Activated T-cell treated with anti-CD3 and anti-CD28 coated beads for 1 hour (primary cell): ENCODE measurements at places on chromosomes 2 and 18.
A peak's percentile ranks its signal among the peaks of the same experiment; 100 is the strongest.

- DNase-seq = no peak
These were observed 28.0 kb downstream of the EMILIN2 start for GRCh38 chr18:2874765-2875164.

- no peak for DNase-seq
These were observed 446.7 kb downstream of the RNF144A start for GRCh38 chr2:7363906-7364305.

GRCh38 chr2:88077080-88077479 is 9.5 kb downstream of the SMYD1 start:
- no peak for DNase-seq

GRCh38 chr2:180356676-180357075 is 349.6 kb upstream of the CWC22 start:
- DNase-seq = no peak

GRCh38 chr18:25350489-25351251 is 1.3 kb downstream of the ZNF521 start:
- no peak for DNase-seq

DNA sequence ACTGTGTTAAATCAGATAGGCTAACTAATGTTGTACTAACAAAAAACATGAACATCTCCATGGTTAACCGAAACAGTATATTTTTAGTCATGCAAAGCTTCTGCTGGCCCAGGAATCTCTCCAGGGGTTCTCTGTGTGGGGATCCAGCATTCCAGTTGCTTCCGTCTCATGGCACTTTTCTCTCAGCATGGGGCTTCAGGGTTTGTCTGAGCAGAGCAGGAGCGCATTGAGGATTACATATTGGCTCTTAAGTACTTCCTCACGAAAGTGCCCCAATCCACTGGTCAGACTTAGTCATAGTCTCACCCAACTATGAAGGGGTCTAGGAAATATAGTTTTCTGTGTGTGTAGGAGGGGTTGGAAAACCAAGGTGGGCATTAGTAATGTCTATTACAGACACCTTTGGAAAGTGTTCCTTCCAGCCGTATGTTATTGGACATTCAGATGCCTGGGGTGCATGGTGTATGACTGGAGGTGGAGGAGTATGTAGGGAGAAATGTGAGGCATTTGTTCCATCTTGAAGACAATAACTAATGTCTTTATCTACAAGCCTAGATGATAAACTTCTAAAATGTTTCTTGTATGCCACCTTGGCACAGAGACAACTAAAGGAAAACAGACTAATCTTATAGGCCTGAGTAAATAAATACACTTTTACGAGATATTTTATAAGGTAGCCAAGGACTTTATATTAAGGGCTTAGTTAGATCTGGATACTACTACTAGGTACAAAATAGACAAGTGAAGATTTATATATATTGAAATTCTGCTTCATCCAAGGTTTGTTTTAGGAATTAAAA is 123.8 kb upstream of the ZEB2 start:
- no peak for DNase-seq

- DNase-seq = no peak
These were observed 1454.4 kb upstream of the CELF4 start for GRCh38 chr18:39019989-39020388.

DNA sequence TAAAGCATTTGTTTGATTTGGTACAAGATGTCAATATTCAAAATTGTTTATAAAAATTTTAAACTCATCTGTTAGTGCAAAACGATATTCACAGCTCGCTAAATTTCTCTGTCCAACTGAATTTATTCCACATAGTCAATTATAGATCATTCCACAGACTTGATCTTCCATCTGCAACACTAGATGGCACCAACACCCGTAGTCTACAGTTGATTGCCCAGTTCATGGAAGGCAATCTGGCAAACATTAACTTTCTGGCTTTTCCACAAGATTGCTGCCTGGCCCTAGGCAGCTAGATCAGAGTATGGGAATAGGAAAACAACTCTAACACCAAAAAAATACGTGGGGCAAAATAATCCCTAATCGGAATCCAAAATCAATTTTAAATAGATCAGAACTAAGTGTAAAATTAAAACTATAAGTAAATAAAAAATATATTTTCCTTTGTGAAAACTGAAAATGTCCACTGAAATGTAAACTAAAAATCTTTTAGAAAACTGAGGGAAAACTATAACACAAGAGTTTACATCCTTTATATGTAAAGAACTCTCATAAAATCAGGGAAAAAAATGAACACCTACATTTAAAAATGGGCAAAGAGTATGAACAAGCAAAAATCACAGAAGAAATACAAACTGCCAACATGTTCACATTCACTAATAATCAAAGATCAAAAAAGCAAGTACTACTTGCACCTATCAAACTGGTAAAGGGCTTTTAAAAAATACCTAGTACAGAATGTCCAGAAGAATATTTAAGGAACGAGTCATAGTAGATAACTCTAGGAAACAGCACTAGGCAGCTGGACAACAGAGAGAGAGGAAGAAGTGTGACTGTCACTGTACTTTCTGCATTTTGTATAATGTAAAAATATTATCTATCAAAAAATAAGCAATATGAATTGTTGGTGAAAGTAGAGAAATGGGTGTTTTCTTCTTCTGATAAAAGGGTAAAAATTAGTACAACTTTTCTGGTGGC is 35.0 kb downstream of the RTN4 start:
- DNase-seq = peak; percentile 9

DNA sequence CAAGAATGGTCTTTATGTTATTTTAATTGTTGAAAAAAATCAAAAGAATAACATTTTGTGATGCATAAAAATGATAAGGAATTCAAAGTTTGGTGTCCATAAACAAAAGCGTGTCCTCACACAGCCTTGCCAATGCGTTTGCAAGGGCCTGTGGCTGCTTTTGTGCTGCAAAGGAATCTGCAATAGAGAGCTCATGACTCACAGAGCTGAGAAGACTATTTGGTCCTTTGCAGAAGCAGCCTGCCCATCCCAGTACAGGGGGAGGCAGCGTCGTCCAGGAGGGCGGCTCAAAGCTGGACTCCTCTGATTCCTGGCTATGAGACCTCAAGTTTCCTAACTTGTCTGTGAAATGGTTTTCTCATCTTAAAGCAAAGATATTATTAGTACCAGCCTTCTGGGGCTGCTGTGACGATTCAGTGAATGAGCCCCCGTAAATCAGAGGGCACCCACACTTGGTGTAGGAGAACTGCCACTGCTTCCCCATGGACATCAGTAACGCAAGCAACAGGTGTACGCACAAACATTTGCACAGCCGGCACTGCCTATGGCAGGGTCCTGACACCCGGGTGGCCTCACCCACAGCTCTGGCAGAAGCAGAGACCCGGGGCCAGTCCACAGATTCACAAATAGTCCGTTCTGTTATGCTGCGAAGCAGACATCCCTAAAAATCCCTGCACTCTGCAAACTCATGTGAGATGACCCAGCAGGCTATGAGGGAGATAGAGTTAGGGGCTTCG is 70.6 kb upstream of the ASAP2 start:
- DNase-seq = no peak

GRCh38 chr2:26809876-26810577 is 24.2 kb downstream of the CENPA start:
- DNase-seq = no peak

GRCh38 chr18:13302040-13302439 is 83.5 kb downstream of the LDLRAD4 start:
- no peak for DNase-seq

DNA sequence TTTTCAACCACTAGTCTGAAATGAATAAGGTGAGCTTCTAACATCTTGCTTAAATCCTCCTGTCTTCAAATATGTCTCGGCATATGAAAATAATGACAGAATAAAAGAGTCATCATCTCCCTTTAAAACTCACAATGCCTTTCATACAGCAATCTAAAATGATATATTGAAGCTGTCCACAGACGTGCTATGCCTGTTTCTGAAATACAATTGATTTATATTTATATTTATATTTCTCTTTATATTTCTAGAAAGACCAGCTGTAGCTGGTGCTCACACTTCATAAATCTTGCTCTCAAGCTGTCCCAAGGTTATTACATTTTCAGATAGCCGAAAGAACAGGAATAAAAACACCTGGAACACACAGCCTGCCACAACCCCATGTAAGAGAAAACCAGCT is 11.1 kb downstream of the MBP start:
- no peak for DNase-seq

GRCh38 chr2:36530983-36531354 is 67.0 kb downstream of the FEZ2 start:
- no peak for DNase-seq

GRCh38 chr2:157441072-157441454 is 2.8 kb downstream of the CYTIP start:
- DNase-seq = no peak

DNA sequence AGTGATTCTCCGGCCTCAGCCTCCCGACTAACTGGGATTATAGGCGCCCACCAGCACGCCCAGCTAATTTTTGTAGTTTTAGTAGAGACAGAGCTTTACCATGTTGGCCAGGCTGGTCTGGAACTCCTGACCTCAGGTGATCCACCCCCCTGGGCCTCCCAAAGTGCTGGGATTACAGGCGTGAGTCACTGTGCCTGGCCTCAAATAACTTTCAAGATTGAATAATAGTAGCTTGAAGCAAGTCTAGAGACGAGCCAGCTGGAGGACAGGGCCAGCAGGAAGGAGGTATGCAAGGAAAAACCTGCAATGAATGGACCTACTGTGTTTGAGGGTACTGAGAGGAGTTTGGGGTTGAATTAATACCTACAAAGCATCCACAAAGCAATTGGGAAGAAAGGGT is 87.5 kb downstream of the MSH2 start:
- DNase-seq = no peak

DNA sequence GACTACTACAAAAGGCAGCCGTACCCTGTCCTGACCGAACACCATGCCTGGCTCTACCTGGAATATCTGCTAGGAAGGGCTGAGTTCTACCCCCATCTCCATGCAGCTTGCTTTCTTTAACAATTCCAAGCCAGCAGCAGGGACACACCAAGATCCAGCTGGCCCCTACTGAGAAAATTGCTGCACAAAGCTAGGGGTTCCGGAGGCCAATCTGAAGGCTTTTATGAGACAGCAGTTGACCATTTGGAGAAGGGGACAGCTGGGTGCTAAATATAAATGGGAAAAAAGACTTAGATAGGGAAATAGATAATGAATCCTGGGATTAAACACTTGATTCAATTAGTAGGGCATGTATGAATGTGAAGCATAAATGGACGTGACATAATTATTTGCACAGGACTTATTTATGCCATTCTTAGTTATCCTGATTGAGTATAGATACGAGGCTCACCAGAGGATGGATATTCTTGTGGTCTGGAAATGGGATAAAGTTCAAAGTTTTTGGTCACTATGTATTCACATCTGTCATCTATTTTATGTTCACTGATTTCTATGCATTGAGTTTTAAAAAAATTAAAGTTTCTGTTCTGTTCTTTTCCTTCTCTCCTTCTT is 204.0 kb downstream of the ZNF521 start:
- DNase-seq = no peak

- DNase-seq = no peak
These were observed 234.7 kb downstream of the TMX3 start for GRCh38 chr18:68480196-68480595.

DNA sequence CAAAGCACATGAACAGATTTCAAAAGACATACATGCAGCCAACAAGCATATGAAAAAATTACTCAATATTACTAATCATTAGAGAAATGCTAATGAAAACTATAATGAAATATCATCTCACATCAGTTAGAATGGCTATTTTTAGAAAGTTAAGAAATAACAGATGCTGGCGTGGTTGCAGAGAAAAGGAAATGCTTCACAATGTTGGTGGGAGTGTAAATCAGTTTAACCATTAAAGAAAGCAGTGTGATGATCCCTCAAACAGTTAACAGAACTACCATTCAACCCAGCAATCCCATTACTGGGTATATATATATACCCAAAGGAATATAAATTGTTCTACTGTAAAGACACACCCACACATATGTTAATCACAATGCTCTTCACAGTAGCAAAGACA is 117.7 kb upstream of the SETBP1 start:
- DNase-seq = no peak

GRCh38 chr18:3830604-3831003 is 380.6 kb downstream of the TGIF1 start:
- no peak for DNase-seq

DNA sequence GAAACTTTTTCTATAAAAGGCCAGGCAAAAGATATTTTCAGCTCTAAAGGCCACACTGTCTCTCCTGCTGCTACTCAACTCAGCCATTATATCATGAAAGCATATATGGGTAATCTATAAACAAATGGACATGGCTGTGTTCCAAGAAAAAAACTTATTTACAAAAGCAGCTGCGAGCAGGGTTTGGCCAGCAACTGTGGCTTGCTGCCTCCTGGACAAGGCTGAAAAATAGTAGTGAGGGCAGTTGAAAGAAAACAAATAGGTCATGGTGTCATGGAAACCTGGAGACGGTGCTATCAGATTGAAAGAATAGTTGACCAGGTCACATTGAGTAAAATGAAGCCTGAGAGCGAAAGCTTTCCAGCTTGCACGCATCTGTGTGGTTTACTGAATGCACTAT is 89.2 kb upstream of the LRATD1 start:
- DNase-seq = no peak

- no peak for DNase-seq
These were observed 94.0 kb upstream of the ATP5MC3 start for GRCh38 chr2:175275539-175275938.

DNA sequence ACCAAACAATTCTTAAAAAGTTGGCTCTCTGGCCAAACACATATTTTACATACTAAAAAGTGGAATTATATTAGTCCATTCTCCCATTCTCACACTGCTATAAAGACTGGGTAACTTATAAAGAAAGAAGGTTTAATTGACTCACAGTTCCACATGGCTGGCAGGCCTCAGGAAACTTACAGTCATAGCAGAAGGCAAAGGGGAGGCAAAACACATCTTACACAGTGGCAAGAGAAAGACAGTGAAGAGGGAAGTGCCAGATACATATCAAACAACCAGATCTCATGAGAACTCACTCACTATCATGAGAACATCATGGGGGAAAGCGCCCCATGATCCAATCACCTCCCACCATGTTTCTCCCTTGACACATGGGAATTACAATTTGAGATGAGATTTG is 42.6 kb downstream of the EDAR start:
- DNase-seq = no peak

- DNase-seq = no peak
These were observed 51.0 kb upstream of the GLS start for GRCh38 chr2:190829642-190830041.

GRCh38 chr2:225276207-225276606 is 123.3 kb upstream of the NYAP2 start:
- no peak for DNase-seq

DNA sequence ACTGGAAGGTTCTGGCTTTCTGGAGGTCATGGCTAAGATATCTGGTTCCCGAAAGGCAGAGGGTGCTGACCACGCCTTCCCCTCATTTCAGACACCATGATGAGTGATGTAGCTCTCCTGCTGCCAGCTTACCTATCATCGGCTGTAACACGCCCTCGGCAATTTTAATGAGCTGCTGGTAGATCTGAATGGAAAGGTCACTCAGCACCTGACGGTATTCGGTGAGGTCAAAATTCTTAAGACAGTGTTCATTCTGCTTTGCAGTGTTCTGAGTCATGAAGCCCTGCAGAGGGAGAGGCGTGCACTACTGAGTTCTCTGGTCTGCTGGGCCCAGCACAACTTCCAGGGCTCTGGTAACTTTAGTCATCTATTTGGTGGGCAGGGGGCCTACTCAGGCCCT is 25.7 kb upstream of the ACAA2 start:
- no peak for DNase-seq
